ENCODE measurements at places on chromosomes 2 and 18.

DNA sequence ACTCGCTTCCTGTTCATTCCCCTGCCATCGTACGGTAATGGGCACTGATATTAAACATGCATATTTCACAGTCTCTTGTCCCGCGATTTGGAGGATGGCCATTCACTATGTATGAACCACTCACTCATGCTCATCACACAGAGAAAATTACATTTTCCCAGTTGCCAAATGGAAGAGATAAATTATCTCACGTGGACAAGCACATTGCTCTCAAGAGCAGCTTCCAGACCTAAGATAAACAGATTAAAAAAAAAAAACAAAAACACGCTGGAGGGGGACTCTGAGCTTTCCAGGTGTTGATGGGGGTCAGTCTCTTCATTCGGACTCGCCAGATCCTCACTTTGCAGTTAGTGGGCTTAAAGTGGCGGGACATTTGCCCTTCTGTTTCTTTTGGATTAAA lies 1.7 kb upstream of the MAPK4 start:
- DNase-seq: no peak

DNA sequence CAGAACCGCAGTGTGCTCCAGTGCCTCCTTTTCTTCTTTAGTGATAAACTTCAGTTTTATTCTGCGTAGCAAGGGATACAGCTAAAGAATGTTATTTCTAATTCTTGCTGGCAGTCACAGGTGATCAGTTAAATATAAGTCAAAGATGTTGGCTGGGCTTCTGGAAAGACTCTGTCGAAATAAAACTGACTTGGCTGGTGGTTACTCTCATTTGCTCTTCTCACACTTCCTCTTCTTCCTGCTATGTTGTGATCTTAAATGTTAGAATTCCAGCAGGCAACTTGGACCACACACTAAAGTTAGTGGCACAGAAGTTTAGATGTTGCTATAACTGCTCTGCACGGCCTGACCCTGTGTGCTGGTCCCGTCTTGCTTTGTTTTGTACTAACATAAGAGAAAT lies 278.6 kb downstream of the CDH19 start:
- no peak for DNase-seq

DNA sequence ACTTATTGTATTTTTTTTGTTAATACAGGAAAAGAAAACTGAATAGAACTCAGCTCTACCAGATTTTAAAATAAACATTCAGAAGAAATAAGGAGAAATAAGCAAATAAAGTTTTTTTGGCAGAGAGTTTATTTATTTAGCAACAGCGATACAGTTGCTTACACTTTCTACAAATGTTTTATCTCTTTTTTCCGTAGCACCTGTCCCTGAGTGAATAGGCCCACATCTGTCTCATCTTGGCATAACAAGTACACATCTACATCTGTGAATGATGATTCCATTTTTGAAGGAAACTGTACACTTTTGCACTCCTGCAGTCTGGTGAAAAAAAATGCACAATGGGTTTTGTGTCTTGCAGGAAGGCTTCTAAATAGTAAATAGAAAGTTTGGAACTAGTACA lies 783.6 kb upstream of the ZEB2 start:
- no peak for DNase-seq

DNA sequence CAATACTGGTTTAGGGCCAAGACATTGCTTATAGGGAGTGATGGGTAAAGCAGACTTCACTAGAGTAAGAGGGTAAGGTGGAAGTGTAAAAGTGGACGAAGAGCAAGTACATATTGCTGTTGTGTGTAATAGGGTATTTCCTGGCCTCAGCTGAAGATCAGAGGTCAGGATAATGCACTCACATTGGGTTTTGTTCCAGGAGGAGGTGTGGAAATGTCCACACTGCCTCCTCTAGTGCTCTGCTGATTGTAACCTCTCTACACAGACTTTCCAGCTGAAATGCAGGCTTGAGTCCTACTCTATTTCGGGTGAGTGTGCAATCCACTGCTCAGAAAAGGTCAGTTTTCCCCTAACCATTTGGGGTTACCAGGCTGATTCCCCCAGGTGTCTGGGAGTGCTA lies 41.7 kb upstream of the PLA2R1 start:
- no peak for DNase-seq

DNA sequence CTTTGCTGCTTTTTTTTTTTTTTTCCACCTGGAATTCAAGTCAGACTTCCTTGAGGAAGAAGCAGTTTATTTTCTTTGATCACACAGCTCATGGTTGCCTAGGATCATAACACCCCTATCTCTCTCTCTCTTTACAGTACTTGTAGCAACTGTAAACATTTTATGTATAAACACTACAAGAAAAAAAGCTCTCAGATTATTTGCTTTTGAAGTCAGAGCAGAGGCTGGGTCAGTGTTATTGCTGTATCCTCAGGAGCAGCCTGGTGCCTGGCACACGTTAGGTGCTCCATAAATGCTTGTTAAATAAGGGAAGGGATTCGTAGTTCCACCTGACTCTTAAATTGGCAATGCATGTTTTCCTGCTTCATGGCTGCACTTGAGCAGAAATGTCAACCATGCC lies 221.2 kb downstream of the TGIF1 start:
- no peak for DNase-seq

GRCh38 chr2:10347562-10347948 lies 44.9 kb downstream of the HPCAL1 start:
- no peak for DNase-seq

DNA sequence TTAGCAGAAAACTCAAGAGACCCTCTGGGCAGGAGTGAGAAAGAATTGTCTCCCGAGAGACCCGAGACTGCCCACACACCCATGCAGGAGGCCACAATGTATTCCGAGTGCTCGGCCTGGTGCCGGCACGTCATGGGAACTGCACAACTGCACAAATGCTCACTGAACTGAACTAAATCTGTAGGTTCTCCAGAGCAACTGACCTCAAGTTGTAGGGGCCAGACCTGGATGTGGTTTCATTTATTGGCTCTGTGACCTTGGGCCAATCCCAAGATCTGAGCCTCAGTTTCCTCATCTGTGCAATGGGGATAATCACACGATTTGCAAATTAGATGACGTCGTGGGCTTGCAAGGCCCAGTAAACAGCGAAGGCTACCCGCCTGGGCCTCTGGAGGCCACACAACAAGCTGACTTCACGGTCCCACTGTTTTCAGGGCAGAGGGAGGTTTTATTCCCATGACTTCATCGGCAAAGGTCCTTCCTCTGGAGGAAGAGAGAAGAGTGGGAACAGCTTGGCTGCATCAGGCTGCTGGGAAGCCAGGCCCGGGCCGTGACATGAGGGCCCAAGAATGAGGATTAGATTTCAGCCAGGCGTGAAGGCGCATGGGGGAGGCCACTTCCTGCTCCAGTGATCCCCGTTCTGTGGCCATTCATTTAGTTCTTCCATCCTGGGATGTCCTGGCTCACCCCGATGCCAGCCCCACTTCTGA lies 3.6 kb upstream of the ERFE start:
- DNase-seq: no peak

DNA sequence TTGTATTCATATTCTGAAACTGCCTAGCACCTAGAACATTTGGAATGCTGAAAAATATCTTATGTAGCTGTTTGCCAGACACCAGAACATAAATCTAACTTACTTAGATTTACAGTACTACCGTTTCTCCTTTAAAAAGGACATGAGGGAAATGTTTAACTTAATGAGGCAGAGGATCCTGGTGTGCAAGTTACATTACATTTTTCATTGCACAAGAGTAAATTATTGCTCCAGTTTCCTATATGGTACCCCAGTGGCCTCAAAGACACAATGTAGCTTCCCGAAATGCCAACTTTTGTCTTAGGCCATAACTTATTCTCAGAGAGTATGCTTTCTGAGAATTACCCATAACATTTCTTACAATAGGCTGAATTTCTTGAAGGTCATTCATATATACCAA lies 105.5 kb upstream of the DTNA start:
- DNase-seq: no peak

DNA sequence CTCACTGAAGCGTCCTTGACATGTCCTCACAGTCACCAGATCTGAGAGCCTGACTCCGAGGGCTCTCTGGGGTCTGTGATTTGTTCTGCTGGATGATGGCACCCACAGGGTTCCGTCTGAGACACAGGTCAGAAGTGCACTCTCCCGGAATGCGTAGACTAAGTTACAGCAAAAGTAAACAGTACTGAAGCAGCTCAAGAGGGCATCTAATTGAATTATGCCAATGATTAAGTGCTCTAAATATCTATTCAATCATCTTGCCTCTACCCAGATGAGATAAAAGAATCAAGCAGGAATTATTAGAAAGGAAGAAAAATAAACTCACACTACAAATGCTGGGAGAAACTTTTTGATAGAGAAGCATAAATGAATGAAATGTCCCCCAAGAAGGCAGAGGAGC lies 544.1 kb downstream of the SOX11 start:
- DNase-seq: no peak

DNA sequence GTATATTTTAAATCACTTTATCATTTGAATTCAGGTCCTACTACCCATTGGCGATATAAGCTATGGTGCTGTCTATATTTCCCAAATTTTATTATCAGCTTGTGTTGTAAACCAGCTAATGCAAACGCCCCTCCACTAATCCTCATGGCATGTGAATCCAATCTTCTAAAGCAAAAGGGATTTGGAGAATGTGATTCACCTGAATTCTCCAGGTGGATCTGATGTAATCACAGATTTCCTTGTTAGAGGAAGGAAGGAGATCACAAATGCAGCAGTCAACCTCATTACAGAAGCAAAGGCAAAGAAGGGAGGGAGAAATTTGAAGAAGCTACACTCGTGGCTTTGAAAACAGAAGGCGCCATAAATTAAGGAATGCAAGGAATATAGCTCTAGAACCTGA lies 431.1 kb upstream of the CDH19 start:
- DNase-seq: no peak

- no peak for DNase-seq
These were observed 14.3 kb downstream of the TBR1 start for GRCh38 chr2:161430386-161430785.

DNA sequence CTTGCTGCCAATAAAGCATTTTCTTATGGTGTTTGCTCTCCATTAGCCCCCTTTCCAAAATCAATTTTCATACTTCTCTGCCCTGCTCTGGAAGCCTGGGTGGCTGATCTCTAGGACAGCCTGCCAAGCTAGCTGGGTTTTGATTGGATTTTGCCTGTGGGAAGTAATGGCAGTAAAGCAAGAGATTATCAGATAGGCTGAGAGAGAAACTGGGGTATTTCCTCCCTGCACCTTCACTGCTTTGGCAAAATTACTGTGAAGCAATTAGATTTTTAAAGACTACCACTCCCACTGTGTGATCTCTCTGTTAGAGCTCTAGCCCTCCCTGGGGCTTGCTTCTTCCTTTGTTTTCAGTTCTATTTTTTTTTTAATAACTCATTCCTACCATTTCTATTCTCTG lies 223.8 kb downstream of the DLGAP1 start:
- DNase-seq: no peak

- no peak for DNase-seq
These were observed 393.4 kb downstream of the ALK start for GRCh38 chr2:29527947-29528346.

DNA sequence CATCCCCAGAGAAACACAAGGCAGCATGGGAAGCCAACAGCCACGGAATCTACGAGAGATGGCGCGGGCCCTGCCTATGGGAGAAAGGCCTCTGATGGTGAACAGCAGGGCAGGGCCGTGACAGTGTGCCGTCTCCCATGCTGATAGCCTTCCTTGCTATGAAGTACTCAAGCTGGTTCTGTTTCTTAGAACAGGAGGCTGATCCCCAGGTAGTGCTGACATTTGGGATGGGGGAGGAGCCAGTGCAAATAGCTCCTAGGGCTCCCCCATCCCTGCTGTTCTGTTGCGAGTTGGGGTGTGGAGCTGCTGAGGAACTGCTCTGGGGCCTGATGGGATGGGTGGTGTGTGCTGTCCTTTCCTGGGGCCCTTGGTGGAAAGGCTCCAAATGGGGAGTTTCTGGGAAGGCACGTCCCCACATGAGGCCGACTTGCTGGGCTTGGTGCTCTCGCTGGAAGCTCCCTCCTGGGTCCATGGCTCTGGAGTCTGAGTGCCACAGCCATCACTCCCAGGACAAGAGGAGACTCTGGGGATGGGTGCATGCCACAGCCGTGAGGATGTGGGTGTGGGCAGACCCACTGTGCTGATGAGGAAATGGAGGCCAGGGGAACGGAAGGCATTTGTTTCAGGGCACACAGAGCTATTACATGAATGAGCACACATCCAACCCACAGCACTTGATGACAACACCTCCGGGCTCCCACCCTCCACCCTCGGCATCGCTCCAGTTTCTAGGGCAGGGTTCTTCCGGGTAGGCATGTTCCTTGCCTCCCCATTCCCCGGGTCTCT lies 246.8 kb downstream of the HDAC4 start:
- DNase-seq: no peak

GRCh38 chr18:25341831-25342230 lies 10.1 kb downstream of the ZNF521 start:
- no peak for DNase-seq

GRCh38 chr2:181655519-181655918 lies 1.4 kb downstream of the CERKL start:
- DNase-seq: no peak

DNA sequence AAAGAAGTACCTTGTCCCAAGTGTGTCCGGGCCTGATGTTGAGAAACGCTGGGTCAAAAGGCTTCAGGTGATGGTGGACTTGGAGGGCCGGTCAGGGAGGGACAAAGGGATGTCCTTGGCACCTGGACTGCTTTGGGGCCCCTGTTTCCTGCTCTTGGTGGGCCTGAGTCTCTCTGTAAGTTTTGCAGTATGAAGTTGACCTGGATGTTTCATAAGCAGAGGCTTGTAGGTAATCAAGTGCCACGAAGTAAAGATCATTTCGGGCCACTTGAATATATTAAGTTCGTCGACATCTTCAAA lies 29.4 kb downstream of the ASAP2 start:
- DNase-seq: no peak

DNA sequence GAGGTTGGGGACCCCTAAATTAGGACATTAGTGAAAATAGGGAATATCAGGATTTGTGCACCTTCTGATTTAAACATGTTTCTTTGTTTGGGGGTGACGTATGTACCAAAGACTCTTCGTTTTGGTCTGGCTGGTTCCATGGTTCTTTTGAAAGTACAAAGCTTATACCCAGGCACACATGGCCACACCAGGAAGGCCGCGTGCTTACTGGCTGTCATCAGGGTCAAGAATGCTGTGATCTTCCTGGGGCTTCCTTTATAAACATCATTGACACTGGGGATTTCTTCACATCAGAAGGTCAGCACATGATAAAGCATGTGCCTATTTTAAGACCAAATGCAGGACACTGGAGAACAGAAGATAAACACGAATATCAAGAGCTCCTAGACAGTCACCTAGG lies 230.6 kb upstream of the ID2 start:
- no peak for DNase-seq

GRCh38 chr18:47150824-47151366 lies 595 bp upstream of the HDHD2 start:
- DNase-seq: no peak

GRCh38 chr2:20001361-20001863 lies 11.1 kb downstream of the MATN3 start:
- no peak for DNase-seq

- DNase-seq: peak; percentile 17
These were observed 51.1 kb upstream of the SLC66A3 start for GRCh38 chr2:11103984-11104793.

GRCh38 chr18:23938901-23939341 lies 75.6 kb upstream of the TTC39C start:
- DNase-seq: no peak

GRCh38 chr18:11989966-11990380 lies 8.7 kb downstream of the IMPA2 start:
- no peak for DNase-seq
